SW 1271 (cell line): ENCODE measurements at places on chromosomes 12 and 14.

DNA sequence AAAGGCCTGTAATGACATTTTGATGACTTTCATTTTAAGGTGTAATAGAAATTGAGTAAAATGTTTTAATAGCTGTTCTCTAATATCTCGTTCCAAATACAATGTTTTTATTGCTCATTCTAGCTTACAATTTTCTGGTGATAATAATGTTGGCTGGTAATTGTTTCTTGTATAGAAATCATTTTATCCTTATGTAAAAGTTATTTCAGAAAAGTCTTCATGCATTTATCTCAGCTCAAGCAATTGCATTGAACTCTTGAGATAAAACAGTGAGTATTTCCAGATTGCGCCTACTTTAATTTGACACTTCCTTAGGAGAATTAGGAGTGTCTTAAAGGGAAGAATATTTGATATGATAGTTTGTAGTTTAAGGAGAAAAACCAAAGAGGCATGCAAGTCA, 4.0 kb downstream of the RMST start:
- no peak for DNase-seq

- no peak for DNase-seq
Measured at GRCh38 chr12:103745962-103746361, 95.1 kb downstream of the NT5DC3 start.

DNA sequence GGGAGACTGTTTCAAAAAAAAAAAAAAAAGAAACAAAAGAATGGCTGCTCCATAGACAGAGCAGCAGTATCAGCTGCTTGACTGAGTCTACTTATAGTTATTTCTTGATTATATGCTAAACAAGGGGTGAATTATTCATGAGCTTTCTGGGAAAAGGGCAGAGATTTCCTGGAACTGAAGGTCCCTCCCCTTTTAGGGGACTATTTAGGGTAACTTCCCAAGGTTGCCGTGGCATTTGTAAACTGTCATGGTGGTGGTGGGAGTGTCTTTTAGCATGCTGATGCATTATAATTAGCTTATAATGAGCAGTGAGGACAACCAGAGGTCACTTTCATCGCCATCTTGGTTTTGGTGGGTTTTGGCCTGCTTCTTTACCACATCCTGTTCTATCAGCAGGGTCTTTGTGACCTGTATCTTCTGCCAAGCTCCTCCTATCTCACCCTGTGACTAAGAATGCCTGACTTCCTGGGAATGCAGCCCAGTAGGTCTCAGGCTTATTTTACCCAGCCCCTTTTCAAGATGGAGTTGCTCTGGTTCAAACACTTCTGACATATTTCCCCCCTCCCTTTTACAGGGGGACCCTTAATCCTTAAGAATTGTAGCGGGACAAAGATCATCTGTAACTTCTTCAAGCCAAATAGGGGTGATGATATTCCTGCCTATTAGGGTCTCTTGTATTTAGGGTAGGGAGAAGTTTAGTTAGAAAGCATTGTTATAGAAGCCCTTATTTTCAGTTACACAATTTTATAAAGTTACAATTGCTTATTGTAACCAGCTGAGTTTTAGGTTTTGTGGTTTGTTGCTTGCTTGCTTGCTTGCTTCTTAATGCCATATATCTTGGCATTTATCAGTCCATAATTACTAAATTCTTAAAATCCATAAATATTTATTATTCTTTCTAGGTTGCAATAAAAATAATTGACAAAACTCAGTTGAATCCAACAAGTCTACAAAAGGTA, 42.5 kb downstream of the MARK3 start:
- DNase-seq = peak; percentile 77

DNA sequence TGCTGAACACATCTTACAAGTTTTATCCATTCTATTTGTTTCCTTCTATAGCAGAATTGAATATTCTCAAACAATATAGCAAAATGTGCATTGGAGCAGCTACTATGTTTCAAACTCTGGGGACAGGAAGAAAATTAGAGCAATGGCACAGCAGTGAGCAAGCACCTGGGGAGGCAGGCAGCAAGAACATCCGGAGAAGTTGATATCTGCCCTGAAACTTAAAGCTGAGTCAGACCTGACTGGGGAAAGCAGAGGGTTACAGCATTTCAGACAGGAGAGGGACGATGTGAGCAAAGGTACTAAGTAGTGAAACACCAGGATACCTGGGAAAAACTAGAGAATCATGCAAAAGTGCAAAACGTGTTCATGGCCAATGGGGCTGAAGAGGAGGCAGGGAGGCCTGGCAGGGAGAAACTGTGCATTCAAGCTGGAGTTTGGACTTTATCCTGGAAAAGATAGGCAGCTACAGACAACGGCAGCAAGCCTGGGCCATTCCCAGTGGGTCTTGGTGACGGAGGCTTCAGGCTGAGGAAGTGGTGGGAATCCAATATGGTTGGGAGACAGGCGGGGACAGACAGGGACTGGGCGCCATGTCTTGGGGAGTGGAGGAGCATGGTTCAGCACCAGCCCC, 118.0 kb upstream of the CDKN3 start:
- DNase-seq = no peak

DNA sequence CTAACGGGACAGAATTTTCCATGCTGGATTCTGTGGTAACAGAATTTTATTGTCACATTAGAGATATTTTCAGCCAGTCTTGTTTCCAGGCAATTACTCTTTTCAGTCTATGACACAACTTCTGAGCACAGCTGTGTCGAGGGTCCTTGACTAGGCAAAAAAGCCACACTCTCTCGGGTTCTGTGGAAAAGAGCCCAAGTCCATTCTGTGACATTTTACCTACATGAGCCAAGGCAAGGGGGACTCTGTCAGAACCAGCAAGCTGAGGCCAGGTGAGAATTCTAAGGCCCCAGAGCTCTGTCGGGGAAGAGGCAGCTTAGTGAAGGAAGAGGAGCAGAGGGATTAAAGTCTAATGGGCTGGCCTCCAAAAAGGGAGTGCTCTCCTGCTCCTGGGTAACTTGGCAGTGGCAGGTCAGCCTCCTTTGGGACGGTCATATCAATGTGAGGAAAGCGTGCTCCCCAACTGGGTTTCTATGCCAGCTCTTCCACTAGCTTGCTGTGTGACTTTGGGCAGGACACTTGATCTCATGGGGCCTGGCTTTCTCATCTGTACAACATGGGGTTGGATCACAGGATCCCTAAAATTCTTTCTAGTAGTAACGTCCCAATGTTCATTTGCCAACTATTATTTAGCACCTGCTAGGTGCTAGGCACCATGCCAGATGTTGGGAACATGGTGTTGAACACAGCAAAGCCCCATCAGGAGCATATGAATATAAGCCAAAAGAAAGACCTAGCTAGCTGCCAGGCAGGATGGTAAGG, 16.0 kb upstream of the RIC8B start:
- DNase-seq = no peak

- DNase-seq = no peak
Measured at GRCh38 chr14:32102968-32103367, 25.9 kb downstream of the ARHGAP5 start.

DNA sequence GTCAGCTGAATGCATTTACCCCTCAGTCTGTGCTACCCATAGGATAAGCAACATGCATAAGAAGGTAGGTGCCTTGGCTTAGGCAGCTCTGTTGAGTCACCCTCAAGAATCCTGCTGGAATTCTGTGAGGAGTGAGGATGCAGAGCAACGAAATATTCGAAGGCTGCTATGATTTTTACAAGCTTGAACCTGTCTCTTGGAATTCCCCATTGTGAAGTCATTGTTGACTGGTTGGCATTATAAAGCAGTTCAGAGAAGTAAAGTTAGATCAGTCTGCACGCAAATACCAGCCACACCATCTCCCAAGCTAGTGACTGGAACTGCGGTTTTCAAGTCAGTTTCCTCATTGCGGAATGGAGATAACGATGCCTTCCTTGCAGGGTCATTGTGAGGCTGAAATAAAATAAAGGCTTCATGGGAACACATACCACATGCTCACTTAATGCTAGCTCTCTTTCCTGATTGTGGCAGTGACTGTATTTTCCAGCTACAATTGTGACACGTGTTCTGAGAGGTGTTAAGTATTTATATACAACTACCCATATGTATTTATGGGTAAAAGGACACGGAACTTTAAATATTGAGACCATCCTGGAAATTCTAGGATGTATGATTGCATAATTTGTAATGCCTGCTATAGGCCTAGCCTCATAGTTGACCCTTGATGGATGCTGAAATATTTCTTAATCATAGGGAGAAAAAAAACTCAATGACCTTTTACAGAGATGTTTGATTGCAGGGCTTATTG, 96.7 kb downstream of the ETV6 start:
- no peak for DNase-seq

GRCh38 chr14:61147831-61148549, 133.1 kb downstream of the TMEM30B start:
- DNase-seq = no peak

DNA sequence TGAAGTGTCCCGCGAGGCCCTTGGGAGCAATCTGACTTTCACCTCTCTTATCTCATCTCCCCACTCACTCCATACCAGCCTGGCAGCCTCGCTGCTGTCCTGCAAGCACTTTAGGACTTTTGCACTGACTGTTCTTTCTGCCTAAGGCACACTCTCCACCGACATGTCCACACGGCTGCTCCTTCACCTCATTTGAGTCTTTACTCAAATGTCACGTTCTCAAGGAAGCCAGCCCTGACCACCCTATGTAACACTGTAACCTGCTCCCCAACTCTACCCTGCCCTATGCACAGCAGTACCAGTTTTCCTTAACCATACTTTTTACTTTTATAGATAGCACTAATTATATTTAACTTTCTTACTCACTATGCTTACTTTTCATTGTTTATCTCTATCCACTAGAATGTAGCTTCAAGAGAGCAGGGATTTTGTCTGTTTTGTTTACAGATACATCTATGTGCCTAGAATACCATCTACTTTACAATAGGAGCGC, 32.0 kb downstream of the PRKD1 start:
- DNase-seq = no peak

DNA sequence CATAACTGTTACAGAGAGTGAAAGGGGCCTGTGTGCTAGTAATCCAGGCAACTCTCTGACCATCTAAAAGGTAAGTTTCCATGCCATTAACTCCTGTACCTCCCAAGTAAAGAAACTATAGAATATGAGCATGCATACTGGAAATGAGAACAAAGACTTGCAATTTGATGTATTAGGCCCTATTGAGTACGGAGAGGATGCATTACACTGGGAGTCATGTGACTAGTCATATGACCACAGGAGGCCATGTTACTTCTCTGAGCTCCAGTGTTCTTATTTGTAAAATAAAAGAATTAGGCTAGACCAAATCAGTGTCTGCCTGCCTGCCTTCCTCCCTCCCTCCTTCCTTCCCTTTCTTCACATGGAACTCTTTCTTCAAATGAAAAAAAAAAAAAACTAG, 440.1 kb upstream of the CCDC196 start:
- DNase-seq = no peak

GRCh38 chr12:92289629-92290349, 144.1 kb upstream of the BTG1 start:
- DNase-seq = peak; percentile 17

GRCh38 chr14:64693810-64694165, 10.4 kb upstream of the PLEKHG3 start:
- DNase-seq = no peak

DNA sequence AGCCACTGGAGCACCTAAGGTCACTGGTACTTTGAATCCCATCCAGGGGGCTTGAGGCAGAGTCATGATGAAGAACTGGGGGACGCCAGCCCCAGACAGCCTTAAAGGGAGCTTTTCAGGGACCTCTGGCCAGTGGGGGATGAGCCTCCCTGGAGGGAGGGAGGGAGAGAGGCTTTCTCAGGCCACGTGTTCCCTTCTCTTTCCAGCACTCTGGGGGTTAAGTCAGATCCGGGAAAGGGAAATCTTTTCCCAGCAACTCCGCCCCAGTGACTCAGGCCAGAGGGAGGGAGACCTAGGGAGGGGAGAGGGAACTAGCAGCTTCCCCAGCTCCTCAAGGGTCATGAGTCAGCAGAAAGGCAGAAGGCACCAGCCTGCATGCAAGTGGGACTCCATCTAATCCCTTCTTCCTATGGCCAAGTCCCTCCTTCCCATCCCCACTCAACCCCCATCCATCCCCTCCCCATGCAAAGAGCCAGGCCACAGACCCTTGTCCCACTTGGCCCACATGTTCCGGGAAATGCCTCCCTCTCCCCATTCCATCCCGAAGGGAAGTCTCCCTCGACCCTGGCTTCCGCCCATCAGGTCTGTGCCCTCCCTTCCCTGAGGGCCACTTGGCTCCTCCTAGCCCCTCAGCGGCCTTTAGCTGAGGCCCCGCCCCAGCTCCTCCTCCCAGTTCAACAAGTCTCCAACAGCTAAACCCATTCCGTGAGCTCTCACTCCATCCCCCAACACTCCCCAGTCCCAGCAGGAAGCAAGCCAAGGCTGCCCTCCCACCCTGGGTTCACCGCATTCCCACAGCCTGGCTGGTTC, 5.6 kb downstream of the TNFRSF1A start:
- DNase-seq = peak; percentile 100

- DNase-seq = no peak
Measured at GRCh38 chr14:59057551-59057950, 130.9 kb upstream of the DAAM1 start.

GRCh38 chr12:40168001-40168400, 56.8 kb upstream of the LRRK2 start:
- DNase-seq = no peak

DNA sequence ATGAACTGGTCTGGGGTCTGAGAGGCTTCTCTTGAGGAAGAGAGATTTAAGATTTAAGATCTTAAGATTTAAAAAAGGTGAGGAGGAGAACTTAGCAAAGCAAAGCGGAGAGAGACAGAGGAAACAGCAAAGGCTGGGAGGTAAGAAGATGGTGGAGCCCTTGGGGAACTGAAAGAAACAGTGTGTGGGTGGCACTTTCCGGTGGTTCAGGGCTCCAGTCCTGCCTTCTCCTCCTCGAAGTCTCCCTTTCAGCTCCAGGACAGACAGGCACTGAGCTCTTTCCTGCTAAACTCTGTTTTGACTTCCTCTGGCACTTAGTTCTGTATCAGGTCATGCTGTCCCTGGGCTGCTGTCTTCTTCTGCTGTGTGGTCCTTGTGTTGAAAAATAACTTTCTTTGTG, 298.7 kb upstream of the SRRM4 start:
- DNase-seq = no peak

GRCh38 chr14:106665814-106666213, 1139.4 kb downstream of the TMEM121 start:
- no peak for DNase-seq

GRCh38 chr12:23536293-23536692, 413.2 kb downstream of the SOX5 start:
- DNase-seq = no peak

GRCh38 chr12:104340925-104341611, 37.5 kb downstream of the EID3 start:
- no peak for DNase-seq

DNA sequence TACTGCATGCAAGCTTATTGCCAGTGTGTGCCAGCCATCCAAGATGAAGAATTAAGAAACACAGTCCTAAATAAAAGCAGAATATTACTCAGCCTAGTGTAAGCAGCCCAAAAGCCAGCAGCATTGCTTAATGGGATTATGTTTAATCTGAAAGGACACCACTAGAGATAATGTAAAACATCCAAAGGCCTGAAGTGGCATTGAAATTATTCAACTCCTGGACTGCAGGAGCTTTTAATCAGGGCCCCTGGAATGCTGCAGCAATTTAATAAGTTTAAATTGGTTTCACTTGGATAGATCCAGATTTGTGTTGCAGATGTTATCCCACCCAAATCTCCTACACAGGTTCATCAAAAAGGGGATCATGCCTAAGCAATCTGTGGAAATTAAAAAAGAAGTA, 193.0 kb downstream of the C12orf50 start:
- DNase-seq = no peak
